ENCODE measurements at places on chromosomes 11 and 22.
A peak's percentile ranks its signal among the peaks of the same experiment; 100 is the strongest.

- DNase-seq: peak; percentile 2
Measured at GRCh38 chr11:109422870-109423465, 978 bp downstream of the C11orf87 start.

- no peak for DNase-seq
Measured at GRCh38 chr11:45815747-45816146, 10.8 kb downstream of the SLC35C1 start.

GRCh38 chr11:87529486-87529885, 491.8 kb downstream of the TMEM135 start:
- no peak for DNase-seq

DNA sequence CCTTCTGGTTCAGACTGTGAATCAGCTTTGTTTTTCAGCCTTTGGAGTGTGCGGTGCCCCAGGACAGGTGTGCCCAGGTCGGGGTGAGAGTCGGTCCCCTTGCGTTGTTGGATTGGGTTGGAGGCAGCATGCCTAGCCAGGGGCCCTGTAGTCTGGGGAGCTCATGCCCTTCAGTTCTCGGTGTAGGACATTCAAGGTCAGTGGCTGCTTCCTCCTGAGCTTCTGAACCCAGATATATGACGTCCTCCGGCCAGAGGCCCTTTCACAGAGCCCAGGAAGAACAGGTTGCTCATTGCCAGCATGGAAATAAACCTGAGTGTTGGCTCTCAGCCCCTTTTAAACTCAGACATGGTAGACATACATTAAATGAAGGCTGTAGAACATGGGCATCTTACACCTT, 2.7 kb downstream of the CSRP3 start:
- DNase-seq: no peak

DNA sequence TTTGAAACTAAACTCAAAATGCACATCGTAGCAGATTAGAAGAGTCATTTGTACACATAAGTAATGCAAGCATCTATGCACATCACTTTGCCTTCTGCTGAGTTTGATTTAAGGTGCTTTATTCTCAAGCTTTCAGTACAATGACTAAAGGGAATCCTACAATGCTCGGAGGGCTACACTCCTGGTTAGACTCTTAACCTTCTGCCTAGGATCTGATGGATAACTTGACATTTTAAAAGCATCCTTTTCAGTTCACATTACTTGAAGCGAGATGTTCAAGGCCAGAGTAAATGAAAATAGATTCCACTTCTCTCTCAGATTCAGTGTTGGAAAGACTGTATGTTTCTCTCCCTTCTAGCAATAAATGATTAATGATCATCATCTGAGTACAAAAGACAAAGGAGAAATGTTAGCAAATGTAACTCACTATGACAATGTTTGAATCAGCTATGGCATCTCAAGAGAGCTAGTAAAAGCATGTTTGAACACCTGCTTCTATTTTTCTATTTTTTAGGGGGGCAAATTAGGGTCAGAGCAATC, 259.2 kb upstream of the ANO3 start:
- no peak for DNase-seq

DNA sequence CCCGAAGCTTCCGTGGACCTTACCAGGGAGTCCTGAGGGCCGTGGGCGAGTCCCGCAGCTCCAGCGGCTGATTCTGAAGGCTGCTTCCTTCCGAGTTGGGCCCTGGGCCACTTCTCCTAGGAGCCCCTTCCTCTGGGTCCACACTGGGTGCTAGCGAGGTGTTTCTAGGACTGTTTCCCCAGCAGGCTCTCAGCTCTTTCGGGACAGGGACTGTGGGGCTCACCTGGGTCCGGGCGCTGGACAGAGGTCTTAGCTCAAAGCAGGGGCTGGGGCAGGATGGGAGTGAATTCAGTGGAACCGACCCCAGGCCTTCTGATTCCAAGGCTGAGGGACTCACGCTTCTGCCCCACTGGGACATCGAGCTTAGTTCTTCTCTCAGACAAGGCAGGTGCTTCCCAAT, 29.3 kb upstream of the CSNK1E start:
- no peak for DNase-seq

- no peak for DNase-seq
Measured at GRCh38 chr11:106288822-106289387, 211.4 kb downstream of the AASDHPPT start.

- DNase-seq: no peak
Measured at GRCh38 chr11:128190312-128190711, 397.0 kb downstream of the ETS1 start.

GRCh38 chr22:35322126-35322525, 22.4 kb downstream of the TOM1 start:
- DNase-seq: no peak

GRCh38 chr11:19599681-19600080, 113.0 kb upstream of the NAV2 start:
- no peak for DNase-seq

DNA sequence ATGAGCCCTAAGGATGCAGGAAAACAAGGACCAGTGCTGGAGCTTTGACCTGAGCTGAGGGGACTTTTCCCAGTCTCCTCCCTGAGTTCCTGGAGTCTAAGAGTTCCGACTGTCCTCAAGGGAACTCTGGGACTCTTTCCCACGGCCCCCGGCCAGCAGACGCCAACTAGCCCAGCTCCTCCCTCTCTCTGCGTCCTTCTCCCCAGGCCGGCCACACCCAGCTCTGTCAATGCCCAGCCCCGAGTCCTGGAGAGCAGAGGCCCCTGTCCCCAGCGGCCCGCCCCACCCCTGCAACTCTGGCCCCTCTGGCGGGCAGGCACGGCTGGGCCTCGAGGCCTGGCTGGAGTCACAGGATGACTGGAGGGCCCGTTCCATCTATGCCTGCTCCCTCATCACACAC, 29.8 kb downstream of the NECTIN1 start:
- DNase-seq: no peak

DNA sequence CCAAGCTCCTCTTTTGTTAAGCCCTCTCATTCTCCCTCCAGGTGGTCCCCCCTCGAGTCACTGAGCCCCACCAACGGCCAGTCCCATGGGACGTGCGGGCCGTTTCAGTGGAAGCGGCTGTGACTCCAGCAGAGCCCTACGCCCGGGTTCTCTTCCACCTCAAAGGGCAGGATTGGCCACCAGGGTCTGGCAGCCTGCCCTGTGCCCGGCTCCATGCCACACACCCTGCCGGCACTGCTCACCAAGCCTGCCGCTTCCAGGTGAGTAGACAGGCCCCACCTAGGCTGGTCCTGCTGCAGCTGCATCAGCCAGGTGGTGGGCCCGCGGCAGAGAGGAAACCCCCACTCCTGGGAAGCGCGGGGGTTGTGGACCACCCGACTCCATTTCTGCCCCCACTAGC, 3.3 kb downstream of the TMEM132A start:
- no peak for DNase-seq

Data from stimulated activated CD4-positive, alpha-beta T cell treated with anti-CD3 and anti-CD28 coated beads, Interleukin-15, amount 100 ng/mL, for 24 hours (primary cell).